ENCODE measurements at places on chromosomes 3 and 15.

DNA sequence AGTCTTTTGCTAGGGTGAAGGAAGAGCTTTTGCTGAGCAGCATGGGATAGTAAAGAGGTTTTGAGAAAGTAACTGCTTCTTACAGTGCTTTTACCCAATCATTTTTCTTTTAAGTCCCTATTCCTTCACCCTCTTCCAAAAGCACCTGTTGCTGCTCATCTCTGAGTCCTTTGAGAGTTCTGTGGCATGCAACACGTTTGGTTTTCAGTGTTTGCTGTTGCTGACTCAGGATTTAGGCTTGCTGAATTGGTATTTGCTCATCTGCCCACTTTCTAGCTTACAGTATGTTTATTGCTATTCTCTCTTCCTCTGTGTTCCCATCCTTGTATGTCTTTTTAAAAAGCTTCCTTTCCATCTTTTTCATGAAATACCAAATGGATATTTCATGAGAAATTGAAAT lies 55.9 kb upstream of the THRB start:
- no peak for DNase-seq

DNA sequence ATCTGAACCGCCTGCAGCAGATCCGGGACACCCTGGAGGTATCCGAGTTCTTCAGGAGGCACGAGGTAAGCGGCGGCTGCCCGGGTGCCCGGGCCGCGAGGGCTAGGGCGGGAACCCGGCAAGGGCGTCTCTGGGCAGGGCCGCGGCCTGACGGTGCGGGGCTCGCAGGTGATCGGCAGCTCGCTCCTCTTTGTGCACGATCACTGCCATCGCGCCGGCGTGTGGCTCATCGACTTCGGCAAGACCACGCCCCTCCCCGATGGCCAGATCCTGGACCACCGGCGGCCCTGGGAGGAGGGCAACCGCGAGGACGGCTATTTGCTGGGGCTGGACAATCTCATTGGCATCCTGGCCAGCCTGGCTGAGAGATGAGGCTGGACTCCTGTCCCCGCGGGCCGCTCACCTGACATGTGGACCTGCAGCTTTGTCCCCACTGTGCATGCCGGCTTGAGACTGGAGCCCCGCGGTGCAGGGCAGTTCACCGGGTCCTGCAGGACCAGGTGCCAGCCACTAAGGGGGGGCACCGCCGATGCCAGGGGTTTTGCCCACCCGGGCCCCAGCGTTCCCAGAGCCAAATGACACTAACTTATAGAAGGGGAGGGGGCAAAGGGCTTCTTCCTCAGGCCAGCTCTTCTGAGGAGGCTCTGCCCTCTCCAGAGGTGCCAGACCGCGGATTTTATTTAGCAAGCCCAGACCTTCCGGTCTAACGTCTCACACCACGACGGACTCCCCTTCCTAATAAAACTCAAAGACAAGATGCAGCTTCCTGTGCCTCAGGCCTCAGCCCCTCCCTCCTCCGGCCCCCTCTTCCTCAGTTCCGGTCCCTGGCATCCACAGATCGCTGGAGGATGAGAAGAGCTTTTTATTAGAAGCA lies 9.4 kb downstream of the ITPKA start:
- DNase-seq, result no peak

DNA sequence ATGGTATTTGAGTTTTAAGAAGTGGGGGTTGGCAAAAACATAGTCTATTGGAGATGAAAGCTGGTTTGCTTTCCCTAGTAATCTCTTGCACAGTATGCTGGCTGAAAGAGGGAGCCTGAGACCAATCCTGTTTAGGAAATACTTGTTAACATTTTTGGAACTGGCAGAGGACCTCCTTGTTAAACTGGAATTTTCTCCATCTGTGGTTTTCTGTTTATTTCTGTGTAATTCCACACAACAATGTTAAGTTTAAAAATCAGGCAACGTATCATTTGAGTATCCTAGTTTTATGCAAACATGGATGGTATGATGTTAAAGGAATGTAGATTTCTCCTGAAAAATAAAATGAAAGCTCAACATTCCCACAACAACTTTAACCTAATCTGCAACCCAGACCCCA lies 536.0 kb upstream of the TBL1XR1 start:
- no peak for DNase-seq

GRCh38 chr3:32399030-32399620 lies 7.5 kb downstream of the CMTM7 start:
- DNase-seq, result peak; percentile 17

DNA sequence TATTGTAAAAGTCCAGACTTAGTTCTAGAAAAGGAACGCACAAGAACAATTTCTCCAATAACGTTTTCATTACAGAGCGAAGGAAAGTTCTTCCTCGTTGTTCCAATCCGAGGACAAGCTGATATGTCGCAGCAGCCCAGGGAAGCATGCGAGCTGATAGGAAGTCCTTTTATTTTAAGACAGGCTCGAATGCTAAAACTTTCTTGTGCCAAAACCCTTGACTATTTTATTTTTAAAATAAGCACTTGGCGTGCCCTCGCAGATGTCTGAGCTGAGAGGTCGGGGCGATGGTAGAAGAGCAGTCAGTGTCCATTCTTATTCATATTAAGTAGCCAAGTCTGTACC lies 433 bp upstream of the MITF start:
- DNase-seq, result no peak

DNA sequence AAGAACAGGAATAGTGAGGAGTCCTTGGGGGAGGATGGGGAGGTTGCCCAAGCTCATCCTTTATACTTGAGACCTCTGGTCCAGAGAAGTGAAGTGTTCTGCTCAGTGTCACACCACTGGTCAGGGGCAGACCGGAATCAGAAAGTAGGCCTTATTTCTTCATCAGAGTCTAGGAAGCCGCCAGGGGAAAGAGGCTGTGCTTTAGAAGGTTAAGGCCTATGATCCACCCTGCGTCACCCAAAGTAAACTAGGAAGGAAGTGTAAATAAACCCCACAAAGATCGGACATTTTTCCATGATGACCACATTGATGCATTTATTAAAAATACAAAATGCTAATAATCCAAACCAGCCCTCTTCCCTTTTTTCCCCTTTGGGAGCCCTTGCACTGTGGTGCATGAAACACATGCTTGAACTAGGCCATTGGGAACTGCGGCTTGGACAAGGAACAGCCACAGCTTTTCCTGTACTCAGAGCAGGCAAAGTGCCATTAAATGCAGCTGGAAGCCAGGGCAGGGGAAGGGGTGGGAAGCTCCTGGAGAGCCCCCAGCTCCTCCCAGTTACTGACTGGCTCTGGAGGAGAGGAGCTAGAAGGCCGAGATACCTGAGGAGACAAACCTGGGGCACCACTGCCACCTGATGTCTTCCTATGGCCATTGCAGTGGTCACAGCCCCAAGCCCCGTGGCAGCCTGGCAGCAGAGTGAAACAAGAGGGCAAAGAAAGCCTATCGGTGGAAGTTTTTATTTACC lies 37.0 kb downstream of the CDC25A start:
- peak; percentile 24 for DNase-seq

GRCh38 chr3:196216089-196216564 lies at the start of gene SLC51A:
Gene SLC51A, plus strand, starts transcription at chr3:196216534. Its CDS starts 179 bp downstream, at chr3:196216713.
- no peak for DNase-seq

DNA sequence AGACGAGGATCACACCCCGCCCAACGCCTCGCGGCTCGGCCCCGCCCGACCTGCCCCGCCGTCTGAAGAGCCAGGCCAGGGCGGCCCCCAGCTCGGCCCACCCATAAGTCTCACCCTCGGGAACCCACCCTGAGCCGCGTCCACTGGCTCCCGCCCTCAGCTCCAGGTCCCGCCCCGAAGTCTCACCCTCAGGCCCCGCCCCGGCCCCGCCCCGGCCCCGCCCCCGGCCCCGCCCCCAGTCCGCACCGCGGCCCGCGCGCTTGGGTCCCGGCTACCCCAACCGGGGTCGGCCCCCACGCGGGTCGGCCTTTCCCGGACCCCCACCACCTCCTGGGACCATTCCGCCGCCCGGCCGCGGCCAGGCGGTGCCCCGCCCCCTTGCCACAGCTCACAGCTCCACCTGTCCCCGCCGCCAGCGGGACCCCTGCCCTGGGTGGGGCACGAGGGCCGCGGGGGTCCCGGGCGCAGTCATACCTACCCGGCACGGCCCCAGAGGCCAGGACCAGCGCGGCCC lies 489 bp downstream of the CSPG5 start:
- DNase-seq, result no peak

DNA sequence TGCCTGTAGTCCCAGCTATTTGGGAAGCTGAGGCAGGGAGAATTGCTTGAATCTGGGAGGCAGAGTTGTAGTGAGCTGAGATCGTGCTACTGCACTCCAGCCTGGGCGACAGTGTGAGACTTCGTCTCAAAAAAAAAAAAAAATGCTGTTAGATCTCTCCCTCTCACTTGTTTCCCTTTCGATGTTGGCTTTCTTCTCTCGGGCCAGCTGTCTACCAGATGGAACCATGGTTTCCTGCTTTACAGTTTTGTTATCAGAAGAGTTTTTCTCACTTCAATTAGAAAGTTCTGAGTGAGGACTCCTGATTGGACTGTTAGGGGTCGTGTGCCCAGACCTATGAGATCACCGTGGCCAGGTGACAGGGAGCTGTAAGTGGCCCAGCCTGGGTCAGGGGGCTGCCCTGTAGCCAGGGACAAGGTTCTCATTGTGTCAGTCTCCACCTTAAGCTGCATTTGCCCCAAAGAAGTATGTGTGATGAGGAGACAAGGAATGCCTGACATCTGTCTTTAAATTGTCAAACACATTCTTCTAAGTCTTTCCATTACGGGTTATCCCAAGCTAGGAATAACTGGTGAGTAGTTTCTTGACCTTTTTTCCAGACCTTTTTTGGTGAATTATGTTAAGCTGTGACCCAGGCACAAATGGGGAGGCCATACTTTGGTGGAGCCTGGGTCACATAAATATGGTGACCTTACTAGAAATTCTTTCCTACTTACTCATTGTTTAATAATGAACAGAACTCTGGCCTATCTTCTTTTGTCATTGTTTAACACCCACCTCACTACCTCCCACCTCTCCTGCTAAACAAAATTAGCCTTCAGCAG lies 25.2 kb downstream of the SNAPC5 start:
- no peak for DNase-seq

GRCh38 chr3:191257286-191257685 lies 58.2 kb downstream of the OSTN start:
- DNase-seq, result no peak

GRCh38 chr15:35724626-35725025 lies 178.7 kb upstream of the DPH6 start:
- DNase-seq, result no peak

GRCh38 chr15:35305031-35305550 lies 220.0 kb upstream of the NANOGP8 start:
- DNase-seq, result no peak

DNA sequence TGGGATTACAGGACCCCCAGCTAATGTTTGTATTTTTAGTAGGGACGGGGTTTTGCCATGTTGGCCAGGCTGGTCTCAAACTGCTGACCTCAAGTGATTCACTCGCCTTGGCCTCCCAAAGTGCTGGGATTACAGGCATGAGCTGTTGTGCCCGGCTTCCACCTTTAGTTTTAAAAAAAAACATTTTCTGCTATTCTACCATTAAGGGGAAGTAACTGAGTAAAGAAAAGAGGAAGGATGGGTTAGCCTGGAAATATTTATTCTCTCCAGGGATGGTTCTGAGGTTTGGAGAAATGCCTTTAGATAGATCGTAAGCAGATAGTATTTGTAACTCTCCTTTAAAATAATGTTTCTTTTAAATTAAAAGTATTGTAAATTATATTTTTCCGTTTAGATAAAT lies 3.1 kb downstream of the AP4E1 start:
- no peak for DNase-seq

Data from stimulated activated CD4-positive, alpha-beta T cell treated with anti-CD3 and anti-CD28 coated beads, TNF-alpha, amount 100 ng/mL, for 4 hours (primary cell).